ENCODE measurements at places on chromosomes 4 and X. TPM values are rescaled to one million over a fixed set of nuclear protein-coding genes. Genes with fewer than 3 reads are reported as not detected.

DNA sequence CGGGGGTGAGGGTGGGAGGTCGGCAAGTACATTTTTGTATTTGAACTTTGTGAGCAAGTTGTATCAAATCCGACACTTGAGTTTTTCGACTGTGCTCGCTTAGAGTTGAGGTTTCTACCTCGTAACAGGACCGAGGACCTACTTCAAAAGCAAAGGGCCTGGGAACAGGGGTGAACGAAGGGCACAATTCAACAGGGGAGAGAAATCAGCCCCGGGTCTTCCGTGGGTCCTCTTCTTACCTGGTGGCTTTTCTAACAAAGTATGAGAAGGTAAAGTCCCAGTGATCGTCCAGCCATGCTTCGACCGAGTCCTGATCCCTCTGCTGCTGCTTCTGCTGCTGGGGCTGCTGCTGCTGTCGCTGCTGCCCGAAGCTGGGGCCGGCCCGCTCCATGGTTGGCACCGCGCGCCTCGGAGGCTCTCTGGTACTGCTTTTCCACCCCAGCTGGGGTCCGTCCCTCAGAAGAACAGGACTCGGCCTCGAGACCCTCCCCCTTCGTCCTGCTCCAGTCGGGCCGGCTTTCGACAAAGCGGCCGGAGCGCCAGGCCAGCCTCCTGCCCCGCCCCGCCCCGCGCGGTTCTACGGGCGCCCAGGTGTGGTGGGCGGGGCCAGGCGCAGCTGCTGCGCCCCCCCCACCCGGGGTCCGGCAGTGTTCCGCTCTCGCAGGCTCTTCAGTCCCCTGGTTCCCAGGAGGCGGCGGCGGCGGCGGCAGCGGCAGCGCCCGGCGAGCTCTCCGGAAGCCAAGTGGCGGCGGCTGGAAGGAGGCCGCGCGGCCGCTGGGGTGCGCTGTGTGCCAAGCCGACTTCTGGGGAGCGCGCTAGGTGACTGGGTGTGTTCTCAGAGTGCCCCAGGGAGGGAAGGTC lies at the start of gene PDE5A:
Gene PDE5A, minus strand, starts transcription at position 524 of the 861 bp plus-strand sequence. Its CDS starts 133 bp downstream, at position 391.
- H3K27me3 ChIP-seq: no peaks in the 10 kb centered on the region
- peaks cover 12% of the 10 kb centered on the region for H3K4me1 ChIP-seq
- no peaks in the 10 kb centered on the region for H3K36me3 ChIP-seq
- peak within 1 kb of the TSS; percentile 77 for H3K4me3 ChIP-seq
- peak within 1 kb of the TSS; percentile 68 for H3K27ac ChIP-seq

The CRLF2 gene
- not detected for total RNA-seq

- no peaks in the 10 kb centered on the region for H3K36me3 ChIP-seq
- H3K27me3 ChIP-seq: peaks cover 14% of the 10 kb centered on the region
- DNase-seq: peak; percentile 66
- no peak overlapping the region for H3K27ac ChIP-seq
These were observed 626 bp upstream of the FRAS1 start for GRCh38 chr4:78056265-78057129.

DNA sequence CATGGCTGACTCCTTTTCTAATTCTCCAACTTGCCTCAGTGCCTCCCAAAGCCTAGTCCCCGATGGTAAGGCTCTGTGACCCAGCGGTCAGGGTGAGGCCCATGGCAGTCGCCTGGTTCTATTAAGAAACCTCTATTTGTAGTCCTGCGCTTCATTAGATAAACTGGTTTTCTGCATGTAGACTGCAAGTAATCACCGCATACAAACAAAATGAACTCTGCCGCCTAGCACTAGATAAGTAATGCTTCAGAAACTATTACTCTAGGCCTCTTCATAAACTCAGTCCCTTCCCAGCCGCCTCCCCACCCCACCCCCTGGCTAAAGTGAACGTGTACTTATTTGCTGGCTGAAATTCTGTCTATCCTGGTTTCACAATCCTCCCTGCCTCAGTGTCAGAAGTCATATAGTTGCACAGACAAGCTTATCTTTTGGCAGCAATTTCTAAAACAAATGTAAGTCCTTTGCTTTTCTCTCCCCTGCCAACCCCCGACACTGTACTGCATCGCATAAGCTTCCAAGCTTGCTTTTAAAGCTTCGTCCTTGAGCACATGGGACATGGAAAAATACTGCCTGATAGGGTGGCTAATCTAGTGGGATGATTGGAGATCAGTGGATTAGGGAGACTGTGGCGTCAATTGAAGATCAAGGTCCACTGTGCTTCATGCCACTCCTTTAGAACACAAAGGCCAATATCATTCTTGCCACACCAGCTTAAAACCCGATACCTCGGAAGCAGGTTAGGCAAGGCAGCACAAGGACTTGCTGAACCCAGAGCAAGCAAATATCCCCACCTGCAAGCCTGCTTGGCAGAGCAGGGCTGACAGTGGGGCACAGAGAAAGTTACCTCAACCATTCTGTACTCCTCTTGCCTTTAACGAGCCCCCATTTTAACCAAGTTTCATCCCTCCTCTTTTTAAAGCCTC lies 125.8 kb downstream of the IRF2 start:
- no peaks in the 10 kb centered on the region for H3K36me3 ChIP-seq
- peaks cover 1% of the 10 kb centered on the region for H3K4me1 ChIP-seq
- H3K27me3 ChIP-seq: no peaks in the 10 kb centered on the region
- H3K4me3 ChIP-seq: no peak overlapping the region
- H3K27ac ChIP-seq: no peak overlapping the region

DNA sequence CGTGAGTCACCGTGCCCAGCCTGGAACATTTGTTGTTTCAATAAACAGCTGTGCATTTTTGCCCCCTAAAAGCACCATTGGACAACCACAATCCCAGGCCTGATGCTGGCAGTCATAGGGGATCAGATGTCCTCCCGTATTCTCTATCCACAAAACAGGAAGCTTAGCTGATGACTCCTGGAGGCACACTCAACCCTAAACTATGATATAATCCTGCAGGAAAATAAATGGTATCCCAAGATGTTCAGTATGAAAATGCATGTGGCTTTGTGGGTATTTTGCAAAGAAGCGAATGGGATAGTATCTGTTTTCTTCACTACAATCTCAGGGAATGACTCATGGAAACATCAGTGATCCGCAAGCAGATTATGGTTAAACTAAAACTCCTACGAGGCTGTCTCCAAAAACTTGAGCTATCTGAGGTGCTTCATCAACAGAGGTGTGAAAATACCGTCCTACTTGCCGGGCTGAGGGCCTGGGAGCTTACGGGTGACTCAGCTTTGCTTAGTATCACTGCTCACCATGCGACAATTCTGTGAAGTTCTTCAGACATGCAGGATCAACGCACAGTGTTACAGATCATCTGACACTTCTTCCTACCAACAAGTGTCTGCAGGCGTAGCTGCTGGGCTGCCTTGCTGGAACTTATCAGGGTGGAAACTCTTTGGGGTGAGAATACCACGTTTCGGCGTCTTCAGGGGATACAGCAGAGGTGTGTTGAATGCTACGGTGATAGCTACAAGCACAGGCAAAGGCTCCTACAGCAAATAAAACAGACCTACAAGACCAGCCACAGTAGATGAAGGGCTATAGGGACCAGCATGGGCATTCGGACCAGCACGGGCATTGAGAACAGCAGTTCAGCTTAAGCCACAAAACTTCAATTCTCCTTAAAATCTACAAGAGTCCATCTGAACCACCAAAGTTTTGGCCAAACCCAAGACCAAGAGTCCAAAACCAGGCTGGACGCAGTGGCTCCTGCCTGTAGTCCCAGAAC lies 148.5 kb downstream of the DHRSX start:
- DNase-seq: peak; percentile 99
- H3K27ac ChIP-seq: peak overlapping the region; percentile 94
- H3K27me3 ChIP-seq: no peaks in the 10 kb centered on the region
- H3K4me1 ChIP-seq: peaks cover 17% of the 10 kb centered on the region
- no peak overlapping the region for H3K4me3 ChIP-seq

GRCh38 chr4:40409835-40410234 lies 74.7 kb downstream of the CHRNA9 start:
- no peak overlapping the region for H3K4me3 ChIP-seq
- no peak overlapping the region for H3K27ac ChIP-seq
- peak; percentile 57 for DNase-seq
- H3K4me1 ChIP-seq: no peaks in the 10 kb centered on the region
- H3K27me3 ChIP-seq: no peaks in the 10 kb centered on the region

DNA sequence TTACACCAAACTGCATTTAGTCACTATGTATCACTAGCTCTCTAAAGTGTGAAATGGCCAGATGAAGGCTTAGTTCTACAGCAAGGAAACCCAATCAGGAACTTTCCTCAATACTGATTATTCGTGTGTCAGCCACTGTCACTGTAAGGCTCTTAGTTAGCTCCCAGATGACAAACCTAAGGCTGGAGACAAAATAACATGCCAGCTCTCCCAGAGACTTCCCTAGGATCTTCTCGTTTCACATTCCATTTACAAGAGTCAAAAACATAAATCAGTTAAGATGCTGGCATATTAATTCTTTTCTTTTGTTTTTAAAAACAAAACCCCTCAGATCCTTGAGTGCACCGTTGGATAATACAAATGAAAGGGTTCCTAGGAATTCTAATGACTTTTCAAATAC lies 88.2 kb upstream of the TFDP3 start:
- H3K4me1 ChIP-seq: no peaks in the 10 kb centered on the region
- H3K27me3 ChIP-seq: no peaks in the 10 kb centered on the region
- H3K4me3 ChIP-seq: no peak overlapping the region
- no peaks in the 10 kb centered on the region for H3K36me3 ChIP-seq
- DNase-seq: no peak

- H3K27me3 ChIP-seq: peaks cover 3% of the 10 kb centered on the region
- H3K4me1 ChIP-seq: peaks cover 4% of the 10 kb centered on the region
- no peaks in the 10 kb centered on the region for H3K36me3 ChIP-seq
- DNase-seq: peak; percentile 17
These were observed at the start of gene APLN for GRCh38 chrX:129654652-129655546. APLN (minus strand) TSS chrX:129654956; CDS start chrX:129654630, 326 bp downstream.

- H3K4me3 ChIP-seq: no peak overlapping the region
- no peaks in the 10 kb centered on the region for H3K4me1 ChIP-seq
- no peaks in the 10 kb centered on the region for H3K27me3 ChIP-seq
- H3K36me3 ChIP-seq: no peaks in the 10 kb centered on the region
- H3K27ac ChIP-seq: no peak overlapping the region
These were observed 115.1 kb downstream of the CPEB2 start for GRCh38 chr4:15117270-15117946.

GRCh38 chr4:16290681-16291420 lies 64.6 kb upstream of the TAPT1 start:
- no peaks in the 10 kb centered on the region for H3K27me3 ChIP-seq
- H3K4me3 ChIP-seq: no peak overlapping the region
- no peaks in the 10 kb centered on the region for H3K36me3 ChIP-seq
- no peaks in the 10 kb centered on the region for H3K4me1 ChIP-seq
- no peak for DNase-seq
- H3K27ac ChIP-seq: no peak overlapping the region

The HAUS7 gene
- total RNA-seq: 12.1 TPM

The CNGA1 gene
- total RNA-seq: not detected

- no peak overlapping the region for H3K4me3 ChIP-seq
- H3K4me1 ChIP-seq: no peaks in the 10 kb centered on the region
- no peaks in the 10 kb centered on the region for H3K36me3 ChIP-seq
- no peak overlapping the region for H3K27ac ChIP-seq
- DNase-seq: peak; percentile 25
These were observed 35.1 kb downstream of the ENPEP start for GRCh38 chr4:110510955-110511544.

The TMEM31 gene
- total RNA-seq: 0.43 TPM

DNA sequence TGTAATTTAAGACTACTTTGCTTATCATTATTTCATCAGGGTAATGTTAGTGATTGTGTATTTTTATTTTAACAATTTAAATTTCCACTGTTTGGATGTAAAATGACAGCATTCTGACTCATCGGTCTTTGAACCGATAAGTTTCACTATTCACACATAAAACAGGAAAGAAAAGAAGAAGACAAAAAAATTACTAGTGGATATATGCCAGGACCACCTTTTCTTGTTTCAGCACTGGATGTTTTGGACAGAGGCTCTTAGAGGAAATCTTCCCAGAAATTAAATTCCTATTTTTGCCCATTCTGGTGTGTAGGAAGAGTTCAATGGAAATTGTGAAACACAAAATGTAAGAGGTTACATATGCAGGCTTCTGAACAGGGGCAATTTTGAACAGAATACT lies 57.4 kb downstream of the VEGFC start:
- no peaks in the 10 kb centered on the region for H3K27me3 ChIP-seq
- H3K4me3 ChIP-seq: no peak overlapping the region
- H3K4me1 ChIP-seq: peaks cover 4% of the 10 kb centered on the region
- peak; percentile 53 for DNase-seq
- no peak overlapping the region for H3K27ac ChIP-seq

DNA sequence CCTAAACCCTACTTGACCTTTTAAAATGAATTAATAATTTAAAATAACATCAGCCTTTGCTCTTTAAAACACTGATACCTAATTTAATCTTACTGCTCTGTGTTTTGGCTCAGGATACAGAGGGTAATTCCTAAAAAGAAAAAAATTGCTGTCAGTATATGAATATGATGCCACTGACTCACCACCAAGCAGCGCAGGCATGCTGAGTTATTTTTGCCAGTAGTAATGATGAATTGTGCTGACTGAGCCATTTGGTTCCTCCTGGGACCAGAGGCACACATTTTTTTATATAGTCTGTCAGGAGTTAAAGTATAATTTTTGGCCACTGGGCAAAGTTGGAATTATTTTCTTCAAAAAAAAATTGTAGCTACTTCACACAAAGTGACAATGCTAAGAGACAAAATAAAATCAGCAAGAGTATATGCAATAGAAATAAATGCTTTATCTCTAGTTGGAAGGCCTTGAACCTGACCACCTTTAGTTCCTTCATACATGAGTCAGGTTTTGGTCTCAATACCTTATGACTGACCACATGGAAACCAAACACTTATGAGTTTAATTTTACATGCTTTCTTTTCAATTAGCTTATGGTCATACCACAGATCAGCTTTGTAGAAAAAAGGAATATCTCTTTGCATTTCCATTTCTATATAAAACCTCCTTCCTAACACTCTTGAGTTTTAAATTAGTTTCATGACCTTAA lies 115.1 kb downstream of the PPP3CA start:
- H3K4me3 ChIP-seq: no peak overlapping the region
- peaks cover 9% of the 10 kb centered on the region for H3K4me1 ChIP-seq
- no peaks in the 10 kb centered on the region for H3K36me3 ChIP-seq
- peak; percentile 85 for DNase-seq
- no peaks in the 10 kb centered on the region for H3K27me3 ChIP-seq

- no peaks in the 10 kb centered on the region for H3K4me1 ChIP-seq
- no peak overlapping the region for H3K4me3 ChIP-seq
- H3K36me3 ChIP-seq: no peaks in the 10 kb centered on the region
- no peaks in the 10 kb centered on the region for H3K27me3 ChIP-seq
- no peak overlapping the region for H3K27ac ChIP-seq
- DNase-seq: no peak
These were observed 16.3 kb downstream of the MAN2B2 start for GRCh38 chr4:6591313-6591712.

DNA sequence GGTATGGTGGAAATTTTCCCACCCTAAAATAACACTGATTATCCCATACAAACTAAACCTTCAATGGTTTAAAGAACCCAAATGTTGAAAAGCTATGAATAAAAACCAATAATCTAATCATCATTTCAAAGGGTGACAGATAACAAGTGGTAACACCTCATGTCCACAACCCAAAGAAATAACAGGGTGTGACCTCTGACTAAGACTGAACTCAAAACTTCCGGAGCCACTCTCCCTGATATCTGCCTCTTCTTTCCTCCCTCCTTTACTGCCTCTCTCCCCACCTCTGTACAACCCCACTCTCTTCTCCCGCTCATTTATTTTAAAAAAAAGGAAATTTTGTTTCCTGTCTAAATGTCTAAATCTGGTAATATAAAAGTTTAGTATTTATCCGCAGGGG lies 11.5 kb downstream of the FBXW7 start:
- H3K4me3 ChIP-seq: no peak overlapping the region
- H3K27ac ChIP-seq: no peak overlapping the region
- H3K27me3 ChIP-seq: no peaks in the 10 kb centered on the region
- no peaks in the 10 kb centered on the region for H3K36me3 ChIP-seq
- no peak for DNase-seq
- H3K4me1 ChIP-seq: no peaks in the 10 kb centered on the region

All from astrocyte (in vitro differentiated cells and primary cell).